ENCODE measurements at places on chromosomes 3 and 15.
A peak's percentile ranks its signal among the peaks of the same experiment; 100 is the strongest.

DNA sequence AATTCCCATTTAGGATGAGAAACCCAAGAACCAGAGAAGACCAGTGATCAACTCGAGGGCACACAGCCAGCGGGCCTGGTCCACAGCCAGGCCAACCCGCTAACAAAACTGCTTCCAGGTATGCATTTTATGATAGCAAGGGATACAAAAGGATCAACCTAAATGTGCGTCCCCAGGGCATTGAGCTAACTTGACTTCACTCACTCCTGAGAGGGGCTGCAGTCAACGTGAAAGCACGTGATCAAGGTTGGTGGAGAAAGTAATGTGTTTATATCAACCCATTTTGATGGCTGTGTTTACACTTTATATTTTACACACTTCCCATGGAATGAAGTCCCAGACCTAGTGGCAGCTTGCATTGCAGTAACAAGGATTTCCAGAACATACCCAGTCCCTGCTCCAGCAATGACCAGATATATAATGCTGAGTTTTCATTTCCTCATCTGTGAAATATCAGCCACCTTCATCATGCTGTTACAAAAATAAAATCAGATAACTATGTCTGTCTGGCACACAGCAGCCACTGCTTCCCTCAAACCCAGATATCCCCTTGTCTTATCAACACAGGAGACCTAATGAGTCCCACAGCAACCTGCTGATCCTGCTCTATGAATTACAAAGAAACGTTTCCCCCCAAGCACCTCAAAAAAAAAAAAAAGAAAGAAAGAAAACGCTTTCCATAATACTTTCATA lies 2.0 kb downstream of the KLHL6 start:
- DNase-seq: no peak

DNA sequence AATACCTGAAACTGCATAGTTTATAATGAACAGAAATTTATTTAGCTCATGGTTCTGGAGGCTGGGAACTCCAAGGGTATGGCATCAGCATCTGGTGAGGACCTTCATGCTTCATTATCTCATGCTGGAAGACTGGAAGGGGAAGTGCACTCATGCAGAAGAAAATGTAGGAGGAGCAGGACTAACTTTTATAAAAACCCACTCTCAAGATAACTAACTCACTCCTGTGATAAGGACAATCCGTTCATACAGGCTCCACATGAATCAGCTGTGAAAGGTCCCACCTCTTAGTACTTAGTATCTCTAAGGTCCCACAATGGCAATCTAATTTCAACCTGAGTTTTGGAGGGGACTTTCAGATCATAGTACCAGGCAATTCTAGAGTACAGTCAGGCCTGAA lies 33.6 kb upstream of the APH1B start:
- DNase-seq: no peak

DNA sequence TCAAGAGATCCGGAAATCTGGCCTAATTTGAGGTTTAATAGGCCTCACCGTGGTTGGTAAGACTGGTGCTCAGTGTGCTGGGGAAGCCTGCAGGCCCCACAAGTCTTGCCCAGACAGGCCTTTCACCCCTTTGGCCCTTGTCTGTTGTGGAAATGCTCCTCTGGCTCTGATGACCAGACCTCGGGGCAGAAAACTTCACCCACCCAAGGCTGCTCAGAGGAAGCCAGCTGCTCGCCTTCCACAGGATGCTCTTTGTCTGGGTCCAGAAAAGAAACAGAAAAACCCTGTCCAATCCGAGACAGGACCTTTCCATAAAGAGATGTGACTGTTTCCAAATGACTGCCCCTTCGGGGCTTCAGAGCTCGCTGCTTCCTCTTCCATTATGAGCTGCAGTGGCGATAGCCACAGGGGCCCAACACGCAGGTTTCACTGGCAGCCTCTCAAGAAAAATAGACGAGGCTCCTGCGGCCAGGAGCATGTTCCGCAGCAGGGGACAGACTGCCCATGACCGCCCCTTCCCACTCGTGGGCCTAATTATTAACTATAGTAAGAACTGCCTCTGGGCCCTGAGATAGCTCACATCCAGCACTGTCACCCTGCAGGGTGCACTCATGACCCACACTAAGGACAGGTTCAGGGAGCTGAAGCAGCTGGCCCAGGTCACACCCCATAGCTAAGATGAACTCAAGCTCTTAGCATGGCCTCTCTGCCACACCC lies 6.8 kb upstream of the SNX22 start:
- no peak for DNase-seq

DNA sequence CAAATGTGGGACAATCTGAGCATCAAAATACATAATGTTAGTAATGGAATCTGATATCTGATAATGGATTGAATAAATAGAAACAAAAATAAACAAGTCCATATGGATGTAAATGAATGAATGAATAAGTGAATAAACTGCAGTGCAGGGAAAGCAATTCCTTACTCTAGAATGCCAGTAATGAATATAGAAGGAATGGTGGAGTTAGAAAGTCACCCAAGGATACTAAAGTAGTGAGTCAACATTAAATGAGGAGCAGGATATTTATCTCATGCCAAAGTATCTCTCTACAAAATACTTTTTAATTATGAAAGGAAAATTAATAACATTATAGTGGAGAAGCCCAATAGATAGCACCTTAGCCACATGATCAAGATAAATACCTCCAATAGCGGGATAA lies 300.3 kb downstream of the FEZF2 start:
- DNase-seq: no peak

DNA sequence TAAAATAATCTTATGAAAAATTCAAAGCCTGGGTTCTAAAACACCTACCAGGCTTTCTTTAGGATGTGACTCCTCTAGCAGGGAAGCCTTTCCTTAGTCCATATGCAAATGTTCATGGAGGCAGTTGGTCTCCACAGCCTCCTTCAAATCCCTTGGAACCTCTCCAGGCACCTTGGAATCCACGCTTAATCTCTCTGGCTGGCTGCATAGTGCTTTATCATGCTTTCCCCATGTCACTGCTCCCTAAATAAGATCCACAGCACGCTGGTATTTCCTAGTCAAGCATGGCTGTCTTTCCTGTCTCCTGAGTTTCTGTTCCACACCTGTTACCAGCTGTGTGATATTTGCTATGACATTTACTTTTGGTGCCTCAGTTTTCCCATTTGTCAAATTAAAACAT lies 71.3 kb downstream of the CLSTN2 start:
- no peak for DNase-seq

GRCh38 chr3:30668051-30668609 lies 61.7 kb downstream of the TGFBR2 start:
- DNase-seq: no peak

- no peak for DNase-seq
These were observed 97.4 kb downstream of the STAC start for GRCh38 chr3:36477655-36478054.

GRCh38 chr3:176046703-176047102 lies 1150.6 kb downstream of the TBL1XR1 start:
- DNase-seq: no peak

- DNase-seq: peak; percentile 0
These were observed 246.0 kb downstream of the EPHA3 start for GRCh38 chr3:89353465-89353864.

DNA sequence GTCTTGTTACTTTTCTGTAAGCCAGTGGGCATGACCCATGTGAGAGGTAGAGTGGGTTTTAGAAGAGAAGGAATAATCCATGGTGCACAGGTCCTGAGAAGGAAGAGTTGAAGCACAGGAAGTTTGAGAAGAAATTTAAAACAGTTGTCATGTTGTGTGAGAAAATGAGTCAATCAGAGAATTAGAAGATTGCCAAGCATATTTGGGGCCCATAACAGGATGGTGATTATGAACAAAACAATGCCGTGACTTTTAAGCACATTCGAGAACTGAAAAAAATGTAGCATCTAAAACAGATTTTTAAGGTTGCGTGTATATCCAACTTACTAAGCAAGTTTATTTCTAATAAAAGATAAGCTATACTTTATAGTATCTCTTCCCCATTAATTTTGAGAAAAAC lies 198.7 kb downstream of the RORA start:
- no peak for DNase-seq

GRCh38 chr15:91291673-91292072 lies 191.6 kb downstream of the SV2B start:
- no peak for DNase-seq

- DNase-seq: no peak
These were observed 33.3 kb upstream of the TUBGCP5 start for GRCh38 chr15:23072633-23073032.

- DNase-seq: peak; percentile 31
These were observed 5.5 kb upstream of the GP5 start for GRCh38 chr3:194404365-194405140.

Data from HTR-8/SVneo (cell line).